GM10248 (cell line): ENCODE measurements at places on chromosomes 11 and 22.

GRCh38 chr11:120574876-120575275 is 63.3 kb downstream of the GRIK4 start:
- DNase-seq, result no peak

- DNase-seq, result no peak
These were observed at the start of gene PARVA for GRCh38 chr11:12377106-12377823. PARVA (plus strand) TSS chr11:12377571; CDS start chr11:12377648, 77 bp downstream.

DNA sequence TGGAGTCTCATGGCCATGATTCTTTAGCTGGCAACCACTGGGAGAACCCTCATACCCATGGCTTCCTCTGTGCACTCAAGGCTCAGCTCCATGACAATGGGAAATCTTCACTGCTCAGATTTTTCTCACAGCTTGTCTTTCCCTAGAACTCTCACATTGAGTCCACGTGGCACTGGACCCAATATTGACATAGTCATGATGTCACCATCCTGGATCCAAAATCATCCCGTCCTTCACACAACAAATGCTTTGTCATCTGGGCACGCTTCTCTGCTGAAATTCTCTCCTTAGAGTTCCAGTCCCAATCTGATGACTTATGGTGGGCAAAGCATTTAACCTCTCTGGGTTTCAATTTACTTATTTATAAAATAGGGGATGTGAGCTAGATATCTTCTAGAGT is 37.7 kb upstream of the CD44 start:
- no peak for DNase-seq

DNA sequence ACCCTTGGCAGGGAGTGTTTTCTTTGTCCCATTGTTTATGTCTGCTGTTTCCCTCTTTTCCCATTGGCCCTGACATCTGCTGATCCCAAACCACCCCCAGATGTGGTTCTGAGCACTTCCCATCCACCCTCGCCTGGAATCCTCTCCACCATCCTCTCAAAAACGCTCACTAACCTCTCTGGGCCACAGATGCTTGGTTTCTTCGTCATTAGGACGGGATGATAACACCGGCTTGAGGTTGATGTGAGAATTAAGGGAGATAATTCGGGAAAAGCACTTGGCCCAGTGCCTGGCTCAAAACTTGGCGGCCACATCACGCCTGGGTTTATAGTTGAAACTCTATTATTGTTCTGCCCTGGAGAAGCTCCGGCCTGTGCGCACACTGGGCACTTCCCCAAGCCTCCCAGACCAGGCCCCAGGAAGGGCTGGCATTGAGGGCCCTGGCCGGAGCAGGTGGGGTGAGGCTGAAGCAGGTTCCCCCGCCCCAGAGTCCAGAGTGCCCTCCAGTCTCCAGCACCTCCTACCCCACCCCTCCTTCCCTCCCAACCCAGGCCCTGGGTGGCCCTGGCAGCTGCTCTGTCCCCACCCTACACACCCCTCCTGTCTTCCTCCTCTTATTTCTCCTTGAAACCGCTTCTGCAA is 63.7 kb downstream of the CYTH4 start:
- no peak for DNase-seq
